ENCODE measurements at places on chromosomes 5 and 9.

DNA sequence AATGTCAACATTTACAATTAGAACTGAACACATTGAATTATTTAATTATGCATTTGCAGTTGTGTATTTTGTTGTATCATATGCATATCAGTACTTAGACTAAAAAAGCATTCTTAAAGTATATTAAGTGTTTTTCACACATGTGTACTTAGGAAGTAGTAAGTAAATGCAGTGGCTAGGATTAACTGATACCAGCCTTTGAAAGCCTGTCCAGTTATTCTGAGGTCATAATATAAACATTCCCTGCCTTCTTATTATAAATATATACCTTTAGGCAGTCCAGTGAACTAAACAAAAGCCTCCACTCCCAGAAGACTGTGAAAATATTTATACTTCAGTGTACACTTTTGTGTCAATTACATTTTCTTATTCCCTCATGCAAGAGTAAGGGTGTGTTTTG, 83.8 kb downstream of the TLE4 start:
- DNase-seq: no peak

DNA sequence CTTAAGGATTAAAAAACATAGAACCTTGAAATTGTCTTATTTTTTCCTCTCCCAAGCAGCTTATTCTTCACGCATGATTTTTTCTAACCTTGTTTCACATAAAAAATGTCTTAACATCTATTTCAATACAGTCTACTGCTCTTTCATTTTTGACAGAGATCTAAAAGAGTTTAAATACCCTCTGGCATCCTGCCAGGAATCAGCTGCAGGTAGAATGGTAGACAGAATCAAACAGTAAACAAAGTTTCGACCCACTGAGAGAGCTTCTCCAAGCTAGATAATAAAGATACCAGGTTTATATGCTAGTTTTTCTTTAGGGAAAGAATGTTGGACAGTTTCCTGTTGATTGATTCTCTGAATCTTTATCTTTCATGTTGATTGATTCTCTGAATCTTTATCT, 555.8 kb upstream of the CDH9 start:
- DNase-seq: no peak

DNA sequence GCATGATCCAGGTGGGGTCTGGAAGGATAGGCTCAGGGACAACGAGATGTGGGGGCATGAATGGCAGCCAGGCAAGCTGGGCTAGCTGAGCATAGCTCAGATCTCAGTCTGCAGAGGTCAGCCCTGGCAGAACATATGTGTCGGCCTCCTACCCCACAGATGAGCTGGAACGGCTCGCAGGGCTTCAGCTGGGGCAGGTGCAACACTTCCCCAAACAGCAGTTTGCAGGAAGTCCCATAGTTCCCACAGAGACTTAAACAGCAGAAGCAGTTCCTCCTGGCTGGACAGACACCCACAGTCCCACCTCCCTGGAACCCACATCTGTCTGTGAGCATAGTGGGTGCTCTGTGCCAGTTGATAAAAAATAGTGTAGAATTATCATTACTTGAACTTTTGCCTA, 404.6 kb downstream of the GADD45G start:
- DNase-seq: no peak

- no peak for DNase-seq
Observed at GRCh38 chr9:112198646-112199045, 23.5 kb upstream of the SUSD1 start.

DNA sequence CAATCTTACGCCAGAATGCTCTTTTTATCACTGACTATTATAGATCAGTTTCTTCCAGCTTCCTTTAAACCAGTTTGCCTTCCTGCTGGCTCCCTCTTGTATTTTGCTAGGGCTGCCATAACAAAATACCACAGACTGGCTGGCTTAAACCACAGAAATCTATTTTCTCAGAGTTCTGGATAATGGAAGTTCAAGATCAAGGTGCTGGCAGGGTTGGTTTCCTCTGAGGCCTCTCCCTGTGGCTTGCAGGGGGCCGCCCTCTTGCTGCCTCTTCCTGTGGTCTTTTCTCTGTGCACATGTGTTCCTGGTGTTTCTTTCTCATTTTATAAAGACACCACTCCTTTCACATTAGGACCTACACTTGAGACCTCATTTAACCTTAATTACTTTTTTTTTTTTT, 6.8 kb upstream of the FXN start:
- peak; percentile 57 for DNase-seq

DNA sequence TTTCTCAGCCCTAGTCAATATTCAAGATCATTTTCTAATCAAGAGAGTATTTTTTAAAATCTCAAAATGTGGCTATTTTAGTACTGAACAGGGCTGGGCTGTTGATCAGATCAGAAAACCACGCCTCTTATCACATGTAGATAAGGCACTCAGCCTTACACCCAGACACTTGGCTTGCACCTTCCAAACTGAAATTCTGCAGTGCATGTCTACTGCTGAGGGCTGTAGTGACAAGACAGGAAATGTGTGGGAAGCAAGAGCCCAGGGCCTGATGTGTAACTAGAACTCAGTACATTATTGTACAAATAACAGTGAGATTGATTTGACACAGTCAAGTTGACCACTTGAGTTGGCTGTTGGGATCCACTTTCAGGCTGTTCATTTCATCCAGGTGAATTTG, 48.6 kb downstream of the UBE2QL1 start:
- DNase-seq: no peak

Measured in CD4-positive, alpha-beta T cell treated with Interleukin-17A for 1 hour (primary cell).